ENCODE measurements at places on chromosomes 16 and 17.
A peak's percentile ranks its signal among the peaks of the same experiment; 100 is the strongest.

DNA sequence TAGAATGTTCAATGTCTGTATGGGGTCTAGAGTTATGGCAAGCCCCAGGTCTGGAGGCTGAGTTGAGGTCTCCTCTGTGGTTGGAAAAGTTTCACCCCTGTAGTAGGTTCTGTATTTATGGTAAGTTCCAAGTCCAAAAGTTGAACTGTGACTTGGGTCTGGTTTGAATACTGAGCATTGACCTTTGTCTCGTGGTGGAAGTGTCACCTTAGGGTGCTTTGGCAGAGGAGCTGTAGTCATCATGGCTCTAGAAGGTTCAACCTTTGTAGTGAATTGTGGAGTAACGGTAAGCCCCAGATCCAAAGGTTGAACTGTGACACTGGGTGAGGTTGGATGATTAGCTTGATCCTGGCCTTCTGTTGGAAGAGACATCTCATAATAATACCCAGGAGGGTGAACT lies 17.6 kb downstream of the RDM1 start:
- no peak for DNase-seq

- peak; percentile 20 for DNase-seq
Observed at GRCh38 chr17:82832411-82832810, 7.4 kb downstream of the ZNF750 start.

GRCh38 chr16:49675413-49675812 lies 180.5 kb downstream of the ZNF423 start:
- DNase-seq, result no peak

GRCh38 chr17:36869441-36869840 lies 67.8 kb upstream of the LHX1 start:
- DNase-seq, result no peak

- no peak for DNase-seq
Observed at GRCh38 chr17:42406615-42407288, 16.3 kb downstream of the CAVIN1 start.

- no peak for DNase-seq
Observed at GRCh38 chr17:50668025-50668837, 33.5 kb downstream of the ABCC3 start.

GRCh38 chr17:73492125-73492820 lies 152.0 kb downstream of the SDK2 start:
- DNase-seq, result no peak

DNA sequence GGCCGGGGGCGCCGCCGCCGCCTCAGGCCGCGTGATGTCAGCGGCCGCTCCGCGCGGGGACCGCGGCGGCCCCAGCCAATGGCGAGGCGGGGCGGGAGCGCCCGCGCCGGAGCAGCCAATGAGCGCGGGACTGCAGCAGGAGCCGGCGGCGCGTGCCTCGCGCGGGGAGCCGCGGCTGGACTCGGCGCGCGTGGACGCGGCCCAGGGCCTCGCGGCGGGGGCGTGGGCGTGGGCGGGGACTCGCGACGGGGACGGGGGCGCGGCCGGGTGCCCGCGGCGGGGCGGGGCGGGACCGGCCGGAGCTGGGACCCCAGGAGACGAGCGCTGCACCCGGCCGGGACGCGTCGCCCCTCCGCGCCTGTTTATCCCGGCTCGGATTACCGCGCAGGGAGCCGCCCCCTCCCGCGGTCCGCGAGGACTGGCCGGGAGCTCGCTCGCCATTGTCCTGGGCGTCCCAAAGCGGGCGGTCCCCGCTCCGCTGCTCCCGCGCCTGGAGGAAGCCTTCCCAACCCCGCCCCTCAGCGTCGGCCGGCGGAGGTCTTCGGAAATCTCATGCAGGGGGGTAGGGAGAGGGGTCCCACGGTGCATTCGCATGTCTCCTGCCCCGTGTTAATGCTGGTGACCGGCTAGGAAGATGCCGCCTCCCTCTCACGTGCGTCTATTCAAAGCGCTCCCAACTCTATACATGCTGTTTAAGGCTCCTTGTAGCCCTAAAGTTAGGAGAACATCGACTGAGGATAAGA lies at the start of gene RNF157:
TSS of gene RNF157 (minus strand) at position 33 of the 743 bp plus-strand sequence. CDS start 253 bp downstream, outside the sequence.
- peak; percentile 67 for DNase-seq

GRCh38 chr17:59848778-59849177 lies 44.0 kb downstream of the TUBD1 start:
- DNase-seq, result peak; percentile 78

- DNase-seq, result no peak
Observed at GRCh38 chr17:67490471-67490870, 113.4 kb downstream of the PITPNC1 start.

GRCh38 chr16:83301971-83302370 lies 505.8 kb upstream of the HSBP1 start:
- no peak for DNase-seq

DNA sequence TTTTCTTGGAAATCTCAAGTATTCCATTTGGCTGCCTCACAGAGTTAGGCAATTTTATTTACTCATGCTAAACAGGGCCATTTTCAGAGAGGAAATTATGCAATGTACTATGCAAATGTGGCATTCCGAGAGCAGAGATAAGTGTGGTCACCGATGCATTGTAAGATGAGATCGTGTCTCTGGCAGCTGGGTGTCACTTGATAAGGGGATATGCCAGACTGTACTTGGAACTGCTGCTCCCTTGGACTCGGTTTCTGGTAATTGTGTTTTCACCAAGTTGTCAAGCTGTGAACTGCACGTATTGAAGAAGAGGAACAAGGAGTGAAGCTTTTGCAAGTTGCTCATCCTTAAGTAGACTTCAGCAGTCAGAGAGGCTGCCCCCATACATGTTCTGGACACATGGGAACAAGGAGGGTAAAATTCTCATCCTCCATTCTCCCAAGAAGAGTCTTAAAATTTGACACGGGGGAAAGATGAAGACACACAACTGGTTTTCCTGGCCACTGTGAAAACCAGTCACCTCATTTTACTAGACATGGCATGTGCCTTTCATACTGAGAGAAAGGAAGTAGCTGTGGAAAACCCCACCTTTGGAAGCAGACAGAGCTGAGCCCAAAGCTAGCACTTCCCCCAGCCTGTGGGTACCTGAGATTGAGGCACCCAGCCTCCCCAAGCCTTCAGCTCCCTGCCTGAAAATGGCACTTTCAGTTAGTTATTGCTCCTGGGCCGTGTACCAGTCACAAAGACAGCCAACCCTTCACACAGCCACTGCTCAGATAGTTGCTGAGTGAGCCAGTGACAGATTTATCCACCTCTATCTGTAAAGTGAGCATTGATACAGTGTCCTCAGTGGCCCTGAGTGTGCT lies 150.7 kb downstream of the SOCS1 start:
- DNase-seq, result no peak

- DNase-seq, result no peak
Observed at GRCh38 chr16:84897911-84898377, 78.2 kb downstream of the CRISPLD2 start.

DNA sequence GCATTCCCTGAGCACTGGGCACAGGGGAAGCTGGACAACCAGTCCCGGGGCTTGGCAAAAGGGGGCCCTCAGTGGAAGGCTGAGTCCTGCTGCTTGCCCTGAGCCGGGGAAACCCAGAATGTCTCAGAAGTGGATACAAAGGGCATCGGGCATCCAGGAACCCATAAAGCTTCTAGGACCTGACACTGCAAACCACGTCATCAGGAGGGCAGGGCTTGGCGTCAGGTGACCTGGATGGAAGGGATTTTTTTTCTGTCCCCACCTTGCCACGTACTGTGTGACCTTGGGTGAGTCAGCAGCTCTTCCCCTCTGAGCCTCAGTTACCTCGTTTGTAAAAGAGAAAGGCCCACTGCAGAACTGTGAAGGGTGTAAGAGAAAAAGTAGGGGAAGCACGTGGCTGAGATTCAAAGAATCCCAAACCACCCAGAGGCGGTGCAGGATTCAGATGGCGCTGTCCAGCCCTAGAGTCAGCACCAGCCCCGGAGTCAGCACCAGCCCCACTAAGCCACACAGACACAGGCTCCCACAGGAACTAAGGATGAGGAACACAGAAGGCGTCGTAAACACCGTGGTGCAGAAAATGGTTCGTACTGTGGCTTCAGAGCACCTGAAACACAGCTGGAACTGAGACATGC lies 53.7 kb downstream of the C16orf95 start:
- peak; percentile 39 for DNase-seq

DNA sequence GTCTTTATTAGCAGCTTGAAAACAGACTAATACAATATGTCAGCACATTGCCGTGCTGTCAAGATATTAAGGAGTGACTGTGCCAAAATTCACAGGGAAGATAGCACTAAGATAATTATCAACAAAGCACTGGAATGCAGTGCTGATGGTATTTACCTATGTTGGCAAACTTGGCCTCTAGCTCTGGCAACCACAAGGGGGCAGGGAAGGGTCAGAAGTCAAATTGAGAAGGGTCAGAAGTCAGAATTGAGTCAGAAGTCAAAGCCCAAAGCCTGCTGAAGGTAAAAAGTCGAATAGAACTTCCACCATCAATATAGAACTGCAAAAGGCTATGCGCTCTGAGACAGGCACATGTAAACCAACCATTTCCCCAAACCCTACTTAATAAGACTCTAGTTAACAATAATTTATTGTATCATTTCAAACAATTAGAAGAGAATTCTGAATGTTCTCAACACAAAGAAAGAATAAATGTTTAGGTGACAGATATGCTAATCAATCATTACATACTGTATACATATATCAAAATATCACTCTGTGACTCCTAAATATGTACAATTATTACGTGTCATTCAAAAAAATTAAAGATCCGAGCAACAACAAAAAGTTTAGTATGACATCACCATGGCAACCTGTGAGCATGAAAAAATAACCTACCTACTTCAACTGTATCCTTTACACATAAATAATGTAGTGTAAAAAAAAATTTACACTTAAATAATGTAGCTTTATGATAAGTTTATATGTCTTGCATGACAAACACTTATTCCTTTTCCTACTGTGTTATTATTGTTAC lies 916.1 kb downstream of the KCNJ2 start:
- DNase-seq, result peak; percentile 37

- no peak for DNase-seq
Observed at GRCh38 chr17:51224402-51225262, 35.2 kb downstream of the MBTD1 start.

GRCh38 chr16:4474192-4474961 lies at the start of gene NMRAL1:
TSS of gene NMRAL1 (minus strand) at chr16:4474625. CDS start at chr16:4474132, 493 bp downstream.
- peak; percentile 92 for DNase-seq

DNA sequence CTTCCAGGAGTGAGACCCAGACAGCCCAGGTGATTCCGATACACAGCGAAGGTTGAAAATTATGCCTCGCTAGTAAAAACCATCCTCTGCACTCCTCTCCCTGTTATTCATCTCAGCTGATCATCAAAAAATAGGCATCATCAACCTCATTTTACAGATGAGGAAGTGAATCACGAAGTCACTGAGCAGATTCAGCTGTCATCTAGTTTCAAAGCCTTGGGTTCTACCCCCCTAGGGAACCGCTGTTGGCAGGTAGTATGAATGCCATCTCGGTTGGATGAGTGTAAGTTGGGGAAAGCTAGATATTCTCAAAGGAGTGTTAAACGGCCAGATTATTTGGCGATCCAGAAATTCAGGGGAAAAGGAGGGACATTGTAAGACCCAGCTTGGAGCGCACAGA lies 2.0 kb downstream of the CRYM start:
- DNase-seq, result no peak

- no peak for DNase-seq
Observed at GRCh38 chr17:67769231-67769630, 51.5 kb downstream of the NOL11 start.

GRCh38 chr16:89616623-89617022 lies 3.2 kb downstream of the DPEP1 start:
- no peak for DNase-seq

GRCh38 chr17:33292201-33292980 lies 704 bp downstream of the ASIC2 start:
- DNase-seq, result peak; percentile 59

GRCh38 chr17:27741971-27742575 lies 58.3 kb downstream of the NOS2 start:
- no peak for DNase-seq

GRCh38 chr16:24748242-24748641 lies 18.8 kb downstream of the TNRC6A start:
- DNase-seq, result no peak

- DNase-seq, result no peak
Observed at GRCh38 chr17:69064001-69064400, 3.3 kb upstream of the ABCA9 start.

- no peak for DNase-seq
Observed at GRCh38 chr16:57297856-57298255, 13.4 kb upstream of the PLLP start.

- no peak for DNase-seq
Observed at GRCh38 chr17:40597556-40598300, 32.5 kb upstream of the CCR7 start.

DNA sequence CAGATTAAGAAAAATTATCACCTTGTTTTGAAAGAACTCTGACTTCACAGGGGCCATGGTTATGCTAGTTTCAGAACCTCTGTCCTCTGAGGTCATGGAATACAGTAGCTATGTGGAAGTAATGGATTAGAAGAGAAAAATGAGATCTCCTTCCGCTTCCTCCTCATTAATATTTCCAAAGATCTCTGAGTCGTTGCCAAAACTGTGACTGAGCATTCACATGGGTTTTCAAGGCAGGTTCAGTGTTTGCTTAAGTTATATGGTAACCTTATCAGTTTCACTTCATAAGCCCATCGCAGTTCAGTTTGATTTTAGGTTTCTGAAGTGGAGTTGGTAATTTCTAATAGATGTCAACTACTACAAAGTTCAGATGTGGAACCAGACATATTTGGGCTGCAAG lies 321.2 kb upstream of the SOX9 start:
- DNase-seq, result no peak

DNA sequence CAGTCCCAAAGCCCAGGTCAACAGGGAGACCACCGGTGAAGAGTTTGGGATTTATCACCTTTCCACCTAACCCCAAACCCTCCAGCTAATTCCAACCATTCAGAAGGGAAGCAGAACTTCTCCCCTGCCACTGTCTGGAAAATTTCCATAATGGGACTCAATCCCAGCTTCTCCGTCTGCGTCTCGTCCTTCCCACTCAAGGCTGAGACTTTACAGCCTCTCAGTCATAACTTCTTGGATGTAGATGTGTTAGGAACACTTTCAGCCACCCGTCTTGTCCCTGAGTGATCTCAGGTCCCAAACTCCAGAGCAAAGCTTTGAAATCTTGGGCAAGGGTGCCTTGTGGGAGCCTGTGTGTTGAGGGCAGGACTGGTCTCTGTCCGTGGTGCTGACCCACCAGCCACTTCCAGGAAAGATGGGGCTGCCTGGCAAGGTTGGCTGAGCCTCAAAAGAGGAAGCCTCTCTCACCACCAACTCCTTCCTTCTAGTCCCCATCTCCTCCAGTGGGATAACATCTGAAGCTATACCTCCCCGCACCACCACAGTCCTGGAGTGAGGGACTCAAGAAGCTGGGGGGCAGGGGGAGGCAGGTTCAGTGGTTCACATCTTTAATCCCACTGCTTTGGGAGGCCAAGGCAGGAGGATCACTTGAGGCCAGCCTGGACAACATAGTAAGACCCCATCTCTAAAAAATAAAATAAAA lies 9.3 kb downstream of the GAS2L2 start:
- no peak for DNase-seq

GRCh38 chr17:9381068-9381467 lies 194.6 kb downstream of the STX8 start:
- DNase-seq, result no peak

DNA sequence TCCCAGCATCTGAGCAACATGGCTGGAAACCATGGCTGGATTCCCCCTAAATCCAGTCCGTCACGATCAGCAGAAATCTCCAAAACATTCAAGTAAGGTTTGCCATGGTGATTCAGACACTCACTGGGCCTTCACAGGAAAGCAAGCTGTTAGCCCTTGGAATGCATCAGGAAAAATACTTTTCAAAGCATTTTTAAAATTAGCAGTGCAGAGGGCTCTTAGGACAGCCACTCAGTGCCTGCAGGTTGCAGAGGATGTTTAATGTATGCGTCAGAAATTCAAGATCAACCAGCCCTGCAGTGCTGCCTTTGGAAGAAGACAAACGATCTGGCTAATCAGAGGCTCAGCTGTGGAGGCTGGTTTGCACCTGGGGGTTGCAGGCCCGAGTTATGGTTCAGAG lies 50.3 kb downstream of the FOXL1 start:
- DNase-seq, result no peak

GRCh38 chr16:13344001-13344400 lies 442.6 kb downstream of the SHISA9 start:
- DNase-seq, result no peak

All from left colon (tissue), 2 donors.